ENCODE measurements at places on chromosomes 6 and 20.

DNA sequence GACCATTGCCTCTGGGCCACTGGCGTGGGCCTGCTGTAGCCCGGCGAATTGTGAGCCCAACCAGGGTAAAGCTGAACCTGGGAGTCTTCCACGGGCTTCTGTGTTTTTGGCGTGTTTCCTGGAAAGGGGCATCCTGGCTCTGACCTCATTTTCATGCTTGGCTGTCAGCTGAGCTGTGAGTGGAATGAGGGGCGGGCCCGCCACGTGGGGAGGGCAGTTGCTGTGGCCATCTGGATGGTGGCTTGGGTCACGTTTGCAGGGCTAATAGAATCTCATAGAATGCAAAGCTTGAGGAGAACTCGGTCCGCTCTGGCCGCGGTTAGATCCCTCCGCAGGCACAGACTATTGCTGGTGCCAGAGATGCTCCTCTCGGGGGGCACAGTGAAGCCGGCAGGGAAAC lies 263.0 kb downstream of the SMOC2 start:
- no peak overlapping the region for H3K27ac ChIP-seq
- no peaks in the 10 kb centered on the region for H3K36me3 ChIP-seq
- H3K4me1 ChIP-seq = peaks cover 3% of the 10 kb centered on the region
- no peak overlapping the region for H3K4me3 ChIP-seq
- peaks cover 3% of the 10 kb centered on the region for H3K27me3 ChIP-seq
- no peak for DNase-seq

DNA sequence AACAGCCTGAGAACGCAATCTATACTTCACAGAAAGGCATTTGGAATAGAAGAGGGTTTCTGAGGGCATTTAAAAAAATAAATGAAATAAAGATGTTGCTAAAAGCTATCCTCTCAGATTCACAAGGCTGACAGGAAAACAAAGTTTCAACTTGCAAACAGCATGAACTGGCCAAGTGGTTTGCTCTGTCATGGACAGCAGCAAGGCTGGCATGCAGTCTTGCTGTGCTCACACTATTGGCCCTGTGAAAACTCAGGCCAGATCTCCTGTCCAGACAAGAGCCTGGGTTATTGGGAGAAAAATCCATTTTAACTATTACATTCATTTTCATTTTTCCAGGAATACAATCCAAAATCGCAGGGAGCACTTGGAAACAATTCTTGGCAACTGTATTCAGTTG lies 506.2 kb upstream of the SLC35B3 start:
- peaks cover 13% of the 10 kb centered on the region for H3K4me1 ChIP-seq
- no peak overlapping the region for H3K4me3 ChIP-seq
- no peak overlapping the region for H3K27ac ChIP-seq

GRCh38 chr6:35896228-35896627 lies 24.7 kb downstream of the SRPK1 start:
- H3K27ac ChIP-seq = no peak overlapping the region
- peaks cover 6% of the 10 kb centered on the region for H3K4me1 ChIP-seq
- peaks cover 7% of the 10 kb centered on the region for H3K36me3 ChIP-seq
- no peaks in the 10 kb centered on the region for H3K27me3 ChIP-seq
- H3K4me3 ChIP-seq = no peak overlapping the region
- DNase-seq = no peak

GRCh38 chr6:89862698-89863097 lies 31.6 kb upstream of the GJA10 start:
- H3K27ac ChIP-seq = no peak overlapping the region
- H3K4me1 ChIP-seq = no peaks in the 10 kb centered on the region
- peaks cover 64% of the 10 kb centered on the region for H3K36me3 ChIP-seq
- H3K4me3 ChIP-seq = no peak overlapping the region

DNA sequence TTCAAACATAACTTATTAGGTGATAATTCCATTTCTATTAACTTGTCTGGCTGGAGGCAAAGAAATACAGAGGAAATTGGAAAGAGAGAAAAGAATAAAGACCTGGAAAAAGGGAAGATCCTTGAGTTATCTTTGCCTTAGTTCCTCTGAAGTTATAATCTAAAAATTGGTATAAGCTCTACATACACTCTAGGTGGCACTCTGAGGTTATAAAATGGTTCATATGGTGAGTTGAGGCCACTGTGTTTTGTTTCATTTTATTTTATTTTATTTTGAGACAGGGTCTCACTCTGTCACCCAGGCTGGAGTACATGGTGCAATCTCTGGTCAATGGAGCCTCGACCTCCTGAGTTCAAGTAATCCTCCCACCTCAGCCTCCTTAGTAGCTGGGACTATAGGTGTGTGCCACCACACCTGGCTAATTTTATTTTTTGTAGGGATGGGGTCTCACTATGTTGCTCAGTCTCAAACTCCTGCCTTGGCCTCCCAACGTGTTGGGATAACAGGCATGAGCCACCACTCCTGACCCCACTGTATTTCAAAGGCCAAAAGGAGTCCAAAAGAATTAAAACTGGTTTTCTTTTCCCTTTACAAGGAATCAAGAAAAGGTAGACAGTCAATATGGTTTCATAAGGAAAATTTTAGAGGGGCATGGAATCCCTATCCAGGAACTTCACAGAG lies 19.4 kb downstream of the GPX6 start:
- DNase-seq = no peak
- no peaks in the 10 kb centered on the region for H3K4me1 ChIP-seq
- peaks cover 27% of the 10 kb centered on the region for H3K27me3 ChIP-seq
- H3K27ac ChIP-seq = no peak overlapping the region
- H3K36me3 ChIP-seq = no peaks in the 10 kb centered on the region

GRCh38 chr20:57216669-57217068 lies 49.8 kb downstream of the BMP7 start:
- H3K27ac ChIP-seq = no peak overlapping the region
- no peak for DNase-seq
- no peak overlapping the region for H3K4me3 ChIP-seq
- H3K27me3 ChIP-seq = peaks cover 29% of the 10 kb centered on the region
- no peaks in the 10 kb centered on the region for H3K36me3 ChIP-seq

DNA sequence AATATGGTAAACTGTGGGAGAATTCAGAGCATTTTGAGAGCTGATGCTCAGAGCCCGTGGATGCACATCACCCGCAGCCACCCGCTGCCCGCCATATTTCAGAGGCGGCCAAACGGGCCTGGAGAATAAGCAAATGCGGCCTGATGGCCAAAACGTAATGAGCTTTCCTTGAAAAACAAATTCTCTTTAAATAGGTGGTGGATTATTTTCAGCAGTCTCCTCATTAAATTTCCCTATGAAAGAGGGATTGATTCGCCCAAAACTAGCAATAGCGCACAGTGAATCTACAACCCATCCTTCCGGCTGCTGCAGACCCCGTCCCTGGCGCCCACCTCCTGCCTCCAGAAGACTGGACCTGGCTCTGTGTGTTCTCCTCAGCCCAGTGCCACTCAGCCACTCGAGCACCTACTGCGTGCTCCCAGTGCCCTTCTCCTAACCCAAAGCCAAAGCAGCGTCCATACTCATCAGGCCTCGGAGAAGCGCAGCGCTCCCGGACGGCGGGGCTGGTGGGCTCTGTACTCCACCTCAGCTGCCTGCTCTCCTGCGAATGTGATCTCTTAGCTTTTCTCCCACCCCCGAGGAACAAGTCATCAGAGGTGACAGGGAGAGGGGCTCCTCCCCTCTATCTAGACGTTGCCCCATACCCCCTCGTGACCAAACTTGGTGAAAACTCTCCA lies 224.8 kb downstream of the TAF4 start:
- no peaks in the 10 kb centered on the region for H3K4me1 ChIP-seq
- H3K27me3 ChIP-seq = peaks cover 2% of the 10 kb centered on the region
- no peaks in the 10 kb centered on the region for H3K36me3 ChIP-seq

DNA sequence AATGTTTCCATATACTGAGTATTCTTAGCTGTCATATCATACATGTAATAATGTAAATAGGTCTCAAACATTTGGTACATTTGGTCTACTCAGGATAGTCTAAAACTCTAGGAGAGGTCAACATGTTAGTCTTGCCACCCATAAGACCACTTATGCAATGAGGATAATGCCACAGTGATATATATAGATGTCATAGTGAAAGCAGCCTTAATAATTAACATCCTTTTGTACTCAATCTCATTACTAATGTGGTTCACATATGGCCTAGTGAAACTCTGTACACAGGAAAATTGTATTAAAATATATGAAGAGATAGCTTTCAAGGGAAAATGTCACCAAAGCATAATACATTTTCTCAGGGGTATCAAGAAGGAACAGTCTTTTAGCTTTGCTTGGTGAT lies 577.9 kb downstream of the TFAP2B start:
- no peaks in the 10 kb centered on the region for H3K4me1 ChIP-seq
- no peaks in the 10 kb centered on the region for H3K27me3 ChIP-seq
- H3K4me3 ChIP-seq = no peak overlapping the region
- no peaks in the 10 kb centered on the region for H3K36me3 ChIP-seq
- no peak overlapping the region for H3K27ac ChIP-seq

GRCh38 chr6:107763946-107764345 lies 60.2 kb downstream of the SCML4 start:
- H3K36me3 ChIP-seq = no peaks in the 10 kb centered on the region
- no peak overlapping the region for H3K27ac ChIP-seq
- H3K4me3 ChIP-seq = no peak overlapping the region
- H3K4me1 ChIP-seq = peaks cover 8% of the 10 kb centered on the region
- H3K27me3 ChIP-seq = peaks cover 12% of the 10 kb centered on the region

All from osteocyte (in vitro differentiated cells).